ENCODE measurements at places on chromosomes 12 and 14.

- peak; percentile 63 for DNase-seq
Measured at GRCh38 chr14:69614592-69614991, 3.2 kb downstream of the SUSD6 start.

DNA sequence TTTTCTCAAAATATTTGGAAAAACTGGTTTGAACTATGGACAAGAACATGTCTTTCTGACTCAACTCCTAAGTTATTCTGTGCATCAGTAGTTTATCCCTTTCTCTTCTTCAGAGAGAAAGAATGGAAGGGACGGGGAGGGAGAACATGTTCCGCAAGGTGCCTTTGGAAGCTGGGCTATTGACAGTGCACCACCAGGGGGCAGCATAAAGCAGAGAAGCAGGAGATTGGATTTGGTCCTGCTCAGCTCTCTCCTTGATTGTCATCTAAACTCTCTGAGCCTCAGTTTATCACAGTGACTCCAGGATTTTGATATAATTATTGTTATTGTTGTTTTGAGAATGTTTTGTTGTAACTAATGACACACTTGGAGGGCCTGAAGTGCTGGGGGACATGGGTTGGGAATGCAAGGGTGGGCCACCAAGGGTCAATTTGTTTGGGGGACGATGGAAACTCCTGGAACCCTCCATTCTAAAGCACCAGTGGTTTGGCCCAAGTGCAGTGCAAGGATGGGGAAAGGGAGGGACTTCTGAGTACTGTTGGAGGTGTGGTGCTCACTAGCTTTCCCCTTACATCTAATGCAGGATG, 45.3 kb upstream of the ANO6 start:
- peak; percentile 35 for DNase-seq

- no peak for DNase-seq
Measured at GRCh38 chr12:82486524-82487235, 128.4 kb downstream of the METTL25 start.

DNA sequence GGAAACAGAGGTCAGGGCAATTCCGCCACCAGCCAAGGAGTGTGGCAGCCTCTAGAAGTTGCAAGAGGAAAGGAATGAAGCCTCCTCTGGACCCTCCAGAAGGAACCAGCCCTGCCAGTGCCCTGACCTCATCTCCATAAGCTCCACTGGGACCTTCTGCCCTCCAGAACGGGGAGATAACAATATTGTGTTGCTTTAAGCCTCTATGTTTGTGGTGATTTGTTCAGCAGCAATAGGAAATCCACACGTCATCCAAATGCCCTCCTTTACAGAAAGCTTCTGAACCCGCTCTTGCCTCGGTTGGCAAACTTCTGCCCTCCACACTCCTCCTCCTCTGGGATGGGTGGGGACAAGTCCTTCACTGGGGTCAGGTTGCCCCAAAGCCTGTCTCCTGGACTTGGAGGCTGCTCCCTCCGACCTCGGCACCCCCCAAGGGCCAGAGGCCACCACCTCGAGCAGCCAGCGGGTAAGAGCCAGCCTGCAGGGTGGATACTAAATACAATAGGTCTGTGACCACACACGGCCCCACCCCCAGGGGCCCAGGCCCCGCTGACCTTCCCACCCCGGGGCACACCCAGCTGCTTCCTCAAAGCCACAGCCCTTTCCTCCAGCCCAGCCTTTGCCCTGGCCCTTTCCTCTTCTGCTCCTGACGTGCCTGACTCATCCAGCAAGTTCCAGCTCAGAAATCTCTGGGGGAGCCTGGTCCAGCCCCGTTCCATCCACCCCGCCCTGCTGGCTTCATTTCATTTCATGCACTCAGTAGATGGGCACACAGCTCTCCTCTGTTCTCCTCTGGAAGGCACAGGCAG, 58.7 kb upstream of the NCOR2 start:
- DNase-seq = peak; percentile 73

- DNase-seq = no peak
Measured at GRCh38 chr12:127170226-127171180, 1096.5 kb upstream of the TMEM132C start.

DNA sequence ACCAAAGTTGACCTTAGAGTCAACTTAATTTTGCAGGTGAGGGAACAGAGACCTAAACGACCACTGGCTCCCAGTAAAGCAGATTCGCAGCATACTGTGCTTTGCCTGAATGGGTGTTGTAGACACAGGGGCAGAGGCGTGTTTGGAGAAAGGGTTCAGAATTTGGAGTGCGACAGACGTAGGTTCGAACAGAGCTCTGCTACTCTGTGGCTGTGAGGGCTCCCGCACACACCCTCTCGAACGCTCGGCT, 243 bp upstream of the TOMM20L start:
- DNase-seq = no peak

DNA sequence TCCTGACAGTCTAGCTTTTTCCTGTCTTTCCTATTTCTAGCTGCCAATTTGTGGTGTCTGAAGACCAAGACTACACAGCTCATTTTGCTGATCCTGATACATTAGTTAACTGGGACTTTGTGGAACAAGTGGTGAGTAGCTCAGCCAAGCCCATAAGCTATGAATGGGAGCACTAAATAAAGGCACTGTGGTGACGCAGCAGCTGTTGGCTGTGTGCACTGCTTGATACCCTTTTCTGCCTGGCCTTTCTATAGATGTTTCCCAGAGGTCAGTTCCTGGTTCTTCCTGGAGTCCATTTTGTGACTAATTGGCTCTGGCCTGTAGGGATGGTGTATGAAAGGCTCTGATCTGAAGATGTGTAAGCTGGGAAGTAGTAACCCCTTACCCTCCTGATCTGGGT, 20.5 kb downstream of the RNF10 start:
- no peak for DNase-seq

DNA sequence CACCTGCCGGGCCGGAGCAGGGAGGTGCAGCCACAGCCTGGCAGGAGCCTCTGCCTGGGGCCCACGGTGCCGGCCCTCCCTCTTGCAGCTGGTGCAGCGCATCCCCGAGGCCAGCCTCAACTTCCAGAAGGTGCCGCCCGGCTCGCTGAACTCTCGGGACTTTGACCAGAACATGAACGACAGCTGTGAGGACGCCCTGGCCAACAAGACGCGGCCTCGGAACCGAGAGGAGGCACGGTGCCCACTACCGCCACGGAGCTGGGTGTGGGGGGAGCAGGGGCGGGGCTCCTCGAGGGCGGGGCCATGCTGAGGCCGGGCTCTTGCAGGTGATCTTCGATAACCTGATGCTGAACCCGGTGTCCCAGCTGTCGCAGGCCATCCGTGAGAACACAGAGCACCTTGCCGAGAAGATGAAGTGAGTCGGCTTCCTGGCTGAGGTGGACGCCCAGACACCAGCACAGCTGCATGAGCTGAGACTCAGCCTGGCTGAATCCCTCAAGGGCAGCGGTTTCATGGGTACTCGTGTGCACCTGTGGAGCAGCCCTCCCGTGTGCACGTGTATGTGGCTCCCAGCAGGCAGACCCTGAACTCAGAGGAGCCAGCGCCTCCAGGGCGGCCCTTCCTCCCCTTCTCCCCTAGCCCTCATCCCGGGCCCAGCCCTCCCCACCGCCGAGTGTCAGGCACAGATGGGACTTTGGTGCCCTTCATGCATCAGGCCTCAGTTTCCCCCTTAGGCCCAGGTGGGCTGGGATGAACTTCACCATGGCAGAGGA, 28.6 kb downstream of the CEP170B start:
- no peak for DNase-seq

DNA sequence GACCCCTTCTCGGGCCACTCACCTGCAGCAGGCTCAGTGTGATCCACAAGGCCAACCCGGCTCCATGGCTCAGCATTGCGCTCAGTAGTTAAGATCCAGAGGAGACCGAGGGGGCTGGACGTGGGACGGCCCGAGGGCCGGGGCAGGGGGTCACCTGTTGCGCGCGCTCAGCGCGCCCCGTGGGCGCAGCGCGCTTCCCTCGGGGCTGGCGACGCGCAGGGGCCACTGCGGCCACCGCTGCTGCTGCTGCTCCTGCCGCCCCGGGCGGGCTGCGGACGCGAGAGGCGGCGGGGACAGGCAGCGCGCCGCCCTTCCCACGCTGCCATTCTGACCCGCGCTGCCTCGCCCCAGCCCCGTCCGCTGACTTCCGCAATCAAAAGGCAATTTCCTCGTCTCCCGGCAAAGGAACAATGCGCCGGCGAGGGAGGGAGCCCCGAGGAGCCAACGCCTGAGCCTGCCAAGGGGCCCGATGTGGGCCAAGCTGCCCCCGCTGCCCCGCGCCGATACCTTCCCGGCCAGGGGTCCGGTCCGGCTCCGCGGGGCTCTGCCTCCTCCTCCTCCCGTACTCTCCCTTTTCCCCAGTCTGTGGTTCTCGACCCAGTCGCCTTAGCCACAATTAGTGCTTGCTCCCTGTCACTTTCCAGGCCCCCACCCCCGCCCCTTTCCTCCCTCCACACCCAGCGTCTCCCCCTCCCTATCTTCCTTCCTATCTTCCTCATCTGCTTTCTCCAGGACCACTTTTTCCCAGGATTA, 27.3 kb downstream of the PTPRB start:
- DNase-seq = peak; percentile 2

- peak; percentile 35 for DNase-seq
Measured at GRCh38 chr12:45730348-45731189, 1.1 kb downstream of the ARID2 start.

GRCh38 chr12:119673634-119674033, 5.7 kb downstream of the PRKAB1 start:
- DNase-seq = no peak

DNA sequence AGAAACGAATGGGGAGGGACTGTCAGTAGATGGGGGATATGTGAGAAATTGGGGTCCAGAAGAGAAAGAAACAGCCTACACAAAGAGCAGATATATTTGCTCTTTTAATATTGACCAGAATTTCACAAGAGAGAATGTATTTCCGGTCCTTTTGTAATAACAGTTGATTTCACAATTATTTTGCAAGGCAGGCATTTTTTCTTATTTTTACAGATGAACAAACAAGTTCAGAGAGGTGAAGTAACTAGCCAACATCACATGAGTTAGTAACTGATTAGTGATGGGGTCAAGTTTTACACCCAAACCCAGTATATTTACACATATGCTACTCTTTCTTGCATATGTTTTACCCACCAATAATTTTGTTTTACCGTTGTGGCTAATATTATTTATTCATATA, 188.2 kb downstream of the NAV3 start:
- no peak for DNase-seq

DNA sequence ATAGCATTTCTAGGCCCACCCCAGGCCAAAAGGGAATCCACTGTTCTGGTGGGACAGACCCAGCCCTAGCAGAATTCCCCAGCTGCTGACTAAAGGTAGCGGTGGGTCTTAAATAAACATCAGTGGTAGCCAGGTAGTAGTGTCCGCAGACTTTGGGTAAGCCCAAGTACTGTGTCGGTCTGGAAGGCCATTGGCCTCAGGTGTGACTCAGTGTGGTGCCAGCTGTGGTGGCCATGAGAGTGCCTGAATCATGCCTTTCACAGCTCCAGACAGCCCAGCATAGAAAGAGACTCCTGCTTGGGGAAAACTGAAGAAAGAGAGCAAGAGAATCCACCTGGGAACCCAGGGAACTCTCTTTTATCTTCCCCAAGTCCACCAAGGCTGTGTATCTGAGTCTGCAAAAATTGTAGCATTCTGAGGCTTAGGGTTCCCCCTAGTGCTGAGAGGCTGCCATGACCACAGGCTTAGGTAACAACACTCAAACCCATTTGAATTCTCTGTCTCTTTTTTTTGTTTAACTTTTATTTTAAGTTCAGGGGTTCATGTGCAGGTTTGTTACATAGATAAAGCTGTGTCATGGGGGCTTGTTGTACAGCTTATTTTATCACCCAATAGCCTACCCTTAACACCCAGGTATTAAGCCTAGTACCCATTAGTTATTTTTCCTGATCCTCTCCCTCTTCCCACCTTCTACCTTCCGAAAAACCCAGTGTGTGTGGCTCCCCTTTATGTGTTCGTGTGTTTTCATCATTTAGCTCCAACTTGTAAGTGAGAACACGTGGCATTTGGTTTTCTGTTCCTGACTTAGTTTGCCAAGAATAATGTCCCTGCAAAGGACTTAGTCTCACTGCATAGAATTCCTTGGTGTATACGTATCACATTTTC, 16.7 kb upstream of the CD163L1 start:
- peak; percentile 43 for DNase-seq

DNA sequence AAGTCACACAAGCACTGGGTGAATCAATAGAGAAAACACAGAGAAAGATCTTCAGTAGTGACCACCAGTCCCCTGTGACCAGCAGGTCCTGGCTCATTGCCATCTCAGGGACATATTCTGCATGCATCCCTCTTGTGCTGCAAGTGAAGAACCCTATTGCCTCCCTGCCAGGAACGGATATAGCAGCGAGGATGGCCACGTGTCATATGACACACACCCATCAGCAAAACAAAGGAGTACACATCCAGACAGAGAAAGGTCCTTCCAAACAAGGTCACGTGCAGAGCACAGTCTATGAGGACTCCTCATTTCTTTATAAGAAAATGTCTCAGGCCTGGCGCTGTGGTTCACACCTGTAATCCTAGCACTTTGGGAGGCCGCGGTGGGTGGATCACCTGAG, 638.4 kb downstream of the FLRT2 start:
- no peak for DNase-seq

DNA sequence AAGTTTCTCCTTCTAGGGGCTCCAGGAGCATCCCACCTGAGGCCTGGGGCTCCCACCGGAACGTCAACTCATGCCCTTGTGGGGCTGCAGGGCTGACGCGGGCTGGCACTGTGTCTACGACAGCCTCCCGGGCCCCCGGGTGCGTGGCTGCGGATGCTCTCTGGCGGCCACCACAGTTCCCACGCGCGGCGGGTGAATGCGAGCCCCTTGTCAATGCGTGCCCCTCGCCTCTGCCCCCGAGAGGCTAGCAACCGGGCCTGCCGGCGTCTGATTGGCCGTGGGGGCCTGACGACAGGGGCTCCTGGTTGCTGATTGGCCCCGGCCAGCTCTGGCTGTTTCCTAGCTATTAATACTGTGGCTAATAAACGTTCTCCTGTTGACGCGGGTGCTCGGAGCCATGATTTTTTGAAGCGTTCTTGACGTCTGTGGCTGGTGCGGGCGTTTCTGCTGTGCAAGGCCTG, 1.8 kb upstream of the MEG3 start:
- DNase-seq = no peak

GRCh38 chr14:36514278-36515104, 5.5 kb downstream of the NKX2-1 start:
- DNase-seq = no peak

DNA sequence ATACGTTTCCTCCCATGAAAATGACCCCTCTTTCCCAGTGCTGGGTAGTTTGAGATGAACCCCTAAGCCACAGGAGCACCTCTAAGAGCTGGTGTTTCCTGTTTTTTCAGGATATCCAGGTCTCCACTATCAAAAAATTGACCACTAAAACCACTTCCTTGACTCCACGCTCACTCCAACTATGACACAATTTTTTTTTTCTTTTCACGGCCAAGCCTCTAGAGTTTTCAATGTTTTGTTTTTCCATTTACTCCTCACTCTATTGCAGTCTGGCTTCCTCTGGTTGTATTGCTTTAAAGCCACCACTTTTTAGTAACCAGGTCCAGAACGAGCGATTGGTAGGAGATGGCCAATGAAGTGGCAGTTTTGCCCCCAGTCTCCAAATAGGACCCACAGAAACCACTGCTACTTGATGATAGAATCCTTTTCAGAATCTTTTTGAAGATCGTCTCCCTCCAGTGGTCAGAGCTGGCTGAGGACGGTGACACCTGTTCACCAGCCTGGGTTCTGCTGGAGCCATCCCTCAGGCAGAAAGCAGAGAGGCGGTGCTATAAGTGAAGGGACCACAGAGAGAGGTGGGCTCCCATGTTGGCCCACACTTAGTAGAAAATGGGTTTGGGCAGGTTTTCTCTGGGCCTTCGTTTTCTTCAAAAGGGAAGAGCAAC, 454.4 kb downstream of the VRK1 start:
- DNase-seq = peak; percentile 33

All from GDM1 (cell line).